ENCODE measurements at places on chromosomes 3 and 15.

- no peak for DNase-seq
Measured at GRCh38 chr3:34207806-34208205, 409.4 kb downstream of the PDCD6IP start.

- no peak for DNase-seq
Measured at GRCh38 chr15:45544266-45545023, 21.9 kb upstream of the SLC30A4 start.

- no peak for DNase-seq
Measured at GRCh38 chr15:78614021-78614420, 6.8 kb downstream of the CHRNA3 start.

GRCh38 chr3:81592101-81592500 is 169.3 kb downstream of the GBE1 start:
- no peak for DNase-seq

- DNase-seq = no peak
Measured at GRCh38 chr15:42832576-42832975, 88.0 kb downstream of the TTBK2 start.

DNA sequence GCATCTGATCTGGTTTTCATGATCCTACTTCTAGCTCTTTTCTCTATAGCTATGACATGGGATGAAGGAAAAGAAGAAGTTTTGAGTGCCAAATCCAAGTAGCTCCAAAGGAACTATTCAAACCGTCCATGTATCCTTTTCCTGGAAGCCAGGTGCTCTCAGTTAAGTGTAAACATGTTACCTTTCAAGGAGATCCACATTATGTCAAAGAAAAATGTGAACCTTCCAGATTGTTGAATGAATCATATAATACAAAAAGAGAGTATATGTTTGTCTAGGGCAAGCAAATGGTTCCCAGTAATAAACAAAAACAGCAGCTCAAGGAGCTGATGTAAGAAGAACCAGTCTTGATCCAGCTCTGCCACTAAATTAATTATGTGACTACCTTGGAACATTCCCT is 534.9 kb downstream of the MAGI1 start:
- no peak for DNase-seq

DNA sequence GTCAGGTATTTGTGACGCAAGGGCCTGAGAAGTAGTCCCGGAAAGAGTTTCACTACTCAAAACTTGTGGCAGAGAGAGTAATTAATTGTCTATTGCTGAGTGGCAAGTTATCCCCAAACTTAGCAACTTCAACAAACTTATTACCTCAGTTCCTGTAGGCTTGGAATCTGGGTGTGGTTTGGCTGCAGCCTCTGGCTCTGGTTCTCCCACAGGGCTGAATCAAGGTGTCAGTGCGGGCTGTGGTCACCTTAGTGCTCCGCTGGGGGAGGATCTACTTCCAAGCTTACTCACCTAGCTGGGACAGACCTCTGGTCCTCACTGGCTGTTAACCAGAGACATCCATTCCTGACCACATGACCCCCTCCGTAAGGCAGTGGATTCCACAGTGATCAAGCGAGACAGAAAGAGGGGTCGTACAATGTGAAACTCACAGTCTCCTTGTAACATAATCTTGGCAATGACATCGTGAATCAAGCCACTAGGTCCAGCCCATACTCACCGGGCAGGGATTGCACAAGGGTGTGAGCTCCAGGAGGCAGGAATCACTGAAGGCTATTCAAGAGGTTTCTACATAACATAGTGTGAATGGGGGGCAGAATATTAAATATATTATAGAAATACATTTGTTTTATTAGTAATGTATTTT is 138.3 kb downstream of the RYR3 start:
- DNase-seq = no peak

DNA sequence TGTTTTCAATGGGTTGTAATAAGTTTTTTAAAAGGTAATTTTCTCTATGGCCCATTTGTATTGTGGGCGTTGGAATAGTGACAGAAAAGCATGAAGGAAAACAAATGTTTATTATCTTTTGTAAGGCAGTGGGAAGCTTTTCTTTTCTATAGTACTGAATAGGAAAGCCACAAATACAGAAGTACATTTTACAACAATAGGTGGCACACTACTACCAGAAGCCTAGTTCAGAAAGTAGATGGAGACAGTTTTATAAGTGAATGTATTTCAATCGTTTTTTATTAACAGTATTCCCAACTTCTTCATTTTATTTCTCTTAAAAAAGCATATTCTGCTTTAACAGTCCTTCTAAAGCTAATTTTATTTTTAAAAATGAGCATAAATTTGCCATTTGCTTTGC is 296.7 kb downstream of the PTPRG start:
- no peak for DNase-seq

DNA sequence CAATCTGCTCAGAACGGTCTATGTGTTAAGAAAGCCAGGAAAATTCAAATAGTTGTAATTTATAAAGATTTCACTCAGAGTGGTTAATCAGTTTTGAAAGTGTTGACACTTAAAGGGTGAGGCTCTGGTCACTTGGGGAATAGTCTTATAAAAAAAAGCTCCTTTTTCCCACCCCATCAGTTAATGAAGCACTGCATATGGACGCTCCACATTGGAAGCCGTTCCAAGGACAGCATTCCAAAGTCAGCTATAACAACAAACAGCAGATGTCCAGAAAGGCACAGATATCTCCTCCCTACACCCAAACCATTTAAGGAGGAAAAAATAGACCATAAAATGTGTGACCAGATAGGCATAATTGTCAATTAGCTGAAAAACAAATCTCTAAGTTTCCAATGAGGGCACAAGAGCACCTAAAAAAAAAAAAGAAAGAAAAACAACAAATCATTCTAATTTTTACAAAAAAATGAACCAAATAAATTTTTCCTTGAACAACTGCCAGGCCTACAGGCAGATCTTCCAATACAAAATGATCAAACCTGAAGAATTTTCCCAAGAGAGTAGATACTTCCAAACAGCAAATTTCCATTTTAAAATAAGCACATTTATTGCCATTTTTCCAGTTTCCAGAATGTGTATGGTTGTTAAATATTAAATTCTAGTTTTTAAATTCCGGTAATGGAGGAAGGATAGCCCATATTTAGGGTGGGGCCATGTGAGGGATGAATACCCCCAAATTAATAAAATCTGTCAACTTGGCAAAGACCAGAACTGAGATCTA is 198.3 kb downstream of the ERC2 start:
- no peak for DNase-seq

DNA sequence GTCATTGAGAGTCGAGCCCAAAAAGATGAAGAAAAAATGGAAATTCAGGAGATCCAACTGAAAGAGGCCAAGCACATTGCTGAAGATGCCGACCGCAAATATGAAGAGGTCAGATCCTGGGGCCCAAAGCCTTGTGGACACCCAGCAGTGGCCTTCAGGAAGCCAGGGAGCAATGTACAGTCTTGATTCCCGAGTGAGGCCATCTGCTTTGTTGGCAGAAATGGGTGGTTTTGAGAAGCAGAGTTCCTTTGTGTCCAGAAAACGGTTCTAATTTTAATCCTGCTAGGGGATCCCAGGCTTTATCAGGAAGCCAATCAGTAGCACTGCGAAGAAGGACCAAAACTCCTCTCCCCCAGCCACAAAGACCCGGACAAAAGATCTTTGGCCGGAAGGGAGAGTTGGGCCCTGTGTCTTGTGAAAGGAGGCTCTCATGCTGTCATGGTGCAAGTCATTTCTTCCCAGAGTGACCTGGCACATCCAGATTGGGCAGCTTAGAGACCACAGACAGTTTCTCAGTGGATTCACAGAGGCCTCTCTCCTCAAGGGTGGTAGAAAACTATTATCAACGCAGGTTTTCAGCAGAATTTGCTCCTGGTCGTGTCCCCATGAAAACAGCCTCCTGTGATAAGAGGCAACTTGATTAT is 17.1 kb downstream of the TPM1 start:
- no peak for DNase-seq

- DNase-seq = no peak
Measured at GRCh38 chr15:73654659-73655058, 21.5 kb upstream of the NPTN start.

DNA sequence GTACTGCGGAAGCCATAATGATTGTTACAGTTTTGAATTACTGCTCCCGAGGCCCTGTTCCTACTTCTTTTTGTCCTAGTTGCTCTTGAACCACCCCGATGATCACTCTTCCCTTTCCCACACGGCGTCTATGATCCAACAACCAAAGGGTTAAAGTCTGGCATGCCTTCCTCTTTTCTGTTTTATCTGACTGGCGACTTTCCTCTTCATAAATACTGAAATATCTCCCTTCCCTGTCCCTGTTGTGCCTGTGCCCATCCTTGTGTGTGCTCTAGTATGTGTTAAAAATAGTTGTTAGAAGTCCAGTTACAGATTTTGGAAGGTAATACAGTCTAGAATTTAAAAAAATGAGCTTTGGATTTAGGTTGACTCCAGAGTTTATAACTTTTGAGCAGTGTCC is 83.6 kb downstream of the AKAP13 start:
- no peak for DNase-seq

DNA sequence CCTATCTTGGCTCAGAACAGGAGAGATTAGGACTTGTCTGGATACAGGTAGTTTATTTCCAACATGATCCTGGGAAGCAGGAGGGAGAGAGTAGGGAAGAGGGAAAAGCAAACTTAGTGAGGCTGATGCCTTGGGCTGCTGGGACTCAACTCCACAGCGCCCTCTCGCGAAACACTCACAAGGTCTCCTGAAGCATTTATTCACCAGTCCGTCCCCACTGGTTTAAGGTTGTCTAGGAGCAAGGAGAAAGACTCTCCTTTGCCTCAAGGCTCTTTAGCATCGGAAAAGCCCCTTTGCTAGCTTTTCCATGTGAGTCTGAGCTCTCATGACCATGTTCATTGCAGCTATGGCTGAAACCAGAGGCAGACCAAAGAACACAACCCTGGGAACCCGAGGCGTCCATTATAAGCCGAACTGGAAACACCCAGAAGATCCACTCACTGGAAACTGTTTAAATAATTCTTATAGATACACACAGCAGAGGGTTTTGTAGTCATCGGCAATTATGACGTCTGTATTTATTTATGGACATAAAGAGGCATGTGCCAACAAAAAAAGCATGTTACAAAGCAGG is 244.5 kb downstream of the CD47 start:
- DNase-seq = no peak

GRCh38 chr3:73243740-73244139 is 182.3 kb downstream of the EBLN2 start:
- no peak for DNase-seq

DNA sequence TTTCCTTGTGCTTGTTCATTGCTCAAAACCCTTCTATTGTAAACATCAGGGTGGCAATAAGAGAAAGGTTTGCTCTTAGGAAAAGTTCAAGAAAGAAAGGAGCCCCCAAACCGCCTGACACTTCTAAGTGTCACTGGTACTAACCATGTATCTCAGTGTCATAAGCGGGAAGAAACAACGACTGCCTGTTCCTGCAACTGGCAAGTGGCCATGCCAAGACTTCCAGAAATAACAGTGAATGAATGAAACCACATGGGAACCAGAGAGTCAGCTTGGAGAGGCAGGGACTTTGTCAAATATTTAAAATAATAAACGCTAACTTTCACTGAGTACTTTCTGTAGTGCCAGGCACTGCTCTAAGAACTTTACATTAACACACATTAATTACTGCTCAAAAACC is 1.1 kb downstream of the PLSCR2 start:
- DNase-seq = no peak

DNA sequence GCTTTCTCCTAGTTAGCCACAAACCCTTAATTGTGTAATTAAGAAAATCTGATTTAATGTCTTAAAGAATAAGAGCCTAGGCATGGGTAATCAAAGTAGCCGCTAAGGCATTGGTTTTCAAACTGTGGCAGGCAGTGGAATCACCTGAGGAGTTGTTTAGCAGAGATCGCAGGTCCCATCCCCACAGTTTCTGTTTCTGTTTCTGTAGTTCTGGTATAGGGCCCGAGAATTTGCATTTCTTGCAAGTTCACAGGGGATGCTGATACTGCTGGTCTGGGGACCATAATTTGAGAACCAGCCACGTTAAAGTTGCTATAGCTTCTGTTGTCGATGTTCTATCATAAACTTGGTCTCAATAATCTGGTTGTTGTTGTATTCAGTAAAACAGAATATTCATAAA is 204.3 kb downstream of the ALCAM start:
- DNase-seq = no peak

- no peak for DNase-seq
Measured at GRCh38 chr3:88336894-88337293, 187.1 kb downstream of the C3orf38 start.

- DNase-seq = no peak
Measured at GRCh38 chr3:72008226-72008996, 223.5 kb upstream of the PROK2 start.

DNA sequence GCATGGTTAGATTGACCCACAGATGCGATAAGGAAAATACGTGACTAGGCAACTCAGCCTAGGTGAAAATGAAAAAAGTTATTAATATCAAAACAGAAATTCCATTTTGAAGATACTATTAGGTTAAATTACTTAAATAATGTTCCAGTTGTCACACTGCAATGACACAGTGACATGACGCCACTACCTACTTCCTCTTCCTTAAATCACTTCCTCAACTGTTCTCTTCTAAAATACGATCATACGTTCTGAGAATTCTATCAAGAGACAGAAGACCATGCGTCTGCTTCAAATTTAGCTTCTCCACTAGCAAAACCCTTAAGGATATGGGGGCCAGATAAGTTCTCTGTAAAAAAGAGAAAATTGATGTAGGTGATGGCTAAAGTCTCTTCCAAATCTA is 18.2 kb downstream of the CMTM6 start:
- DNase-seq = no peak

- DNase-seq = no peak
Measured at GRCh38 chr3:76122007-76122406, 336.7 kb upstream of the ZNF717 start.

DNA sequence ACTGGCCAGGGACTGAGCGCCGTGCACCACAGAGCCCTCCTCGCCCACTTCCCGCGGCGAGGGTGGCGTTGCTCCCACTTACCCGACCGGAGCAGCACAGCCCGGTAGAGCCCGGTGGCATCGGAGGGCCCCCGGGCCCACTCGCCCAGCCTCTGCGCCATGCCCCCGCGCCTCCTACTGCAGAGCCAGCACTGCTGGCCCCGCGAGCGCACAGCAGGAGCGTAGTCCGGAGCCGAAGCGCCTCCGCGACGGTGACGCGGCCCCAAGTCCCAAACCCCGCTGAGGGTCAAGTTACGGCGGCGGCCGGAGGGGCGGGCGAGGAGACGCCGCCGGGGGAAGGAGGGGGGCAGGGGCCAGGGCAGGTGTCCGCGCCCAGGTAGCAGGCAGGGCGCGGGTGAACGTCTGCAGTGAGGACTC is 9.6 kb upstream of the FAM107A start:
- DNase-seq = no peak

- DNase-seq = no peak
Measured at GRCh38 chr3:127371334-127371733, 83.5 kb upstream of the PRR20G start.

All from activated effector memory CD4-positive, alpha-beta T cell treated with Interleukin-2 at 50 U/mL for 16 hours (primary cell).